ENCODE measurements at places on chromosomes 4 and X.

GRCh38 chrX:40922307-40922706 is 162.9 kb upstream of the USP9X start:
- peak; percentile 43 for ATAC-seq

GRCh38 chr4:1351854-1352566 is 5.0 kb downstream of the UVSSA start:
- peak; percentile 72 for ATAC-seq

DNA sequence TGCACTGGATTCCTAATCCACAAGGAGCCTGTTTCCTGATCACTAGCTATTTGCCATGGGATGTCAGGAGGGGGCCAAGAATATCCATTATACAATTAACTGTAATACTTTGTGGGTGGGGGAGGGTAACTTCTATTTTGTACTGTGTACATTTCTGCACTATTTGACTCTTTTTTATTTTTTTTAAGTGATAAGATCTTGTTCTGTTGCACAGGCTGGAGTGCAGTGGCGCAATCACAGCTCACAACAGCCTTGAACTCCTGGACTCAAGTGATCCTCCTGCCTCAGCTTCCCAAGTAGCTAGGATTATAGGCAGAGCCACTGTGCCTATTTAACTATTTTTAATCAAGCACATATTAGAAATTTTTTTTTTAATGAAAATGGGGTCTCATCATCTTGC is 134.1 kb downstream of the ELOVL6 start:
- ATAC-seq, result no peak

- no peak for ATAC-seq
These were observed 6.1 kb upstream of the RNF175 start for GRCh38 chr4:153765894-153766293.

- no peak for ATAC-seq
These were observed 121.3 kb downstream of the EGF start for GRCh38 chr4:110034026-110034393.

Data from SK-N-SH treated with all-trans-retinoic acid at 6 μM for 48 hours (cell line).